ENCODE measurements at places on chromosomes 2 and 18.

DNA sequence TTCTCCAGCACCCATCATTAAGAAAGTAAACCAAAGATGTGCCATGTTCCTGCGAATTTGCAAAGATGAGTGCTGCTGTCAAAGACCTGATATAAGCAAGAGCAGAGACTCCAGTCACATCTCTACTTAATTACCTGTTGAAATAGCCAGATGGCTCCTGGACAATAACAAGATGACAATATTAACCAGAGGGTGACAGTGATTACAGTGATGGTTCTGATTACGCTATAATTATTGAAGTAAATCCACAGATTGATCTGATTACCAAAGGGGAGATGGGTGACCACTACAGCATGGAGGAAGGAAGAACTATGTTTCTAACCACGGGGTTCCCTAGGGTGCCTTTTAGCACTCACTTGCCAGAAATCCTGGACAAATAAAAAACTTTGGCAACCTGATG is 36.5 kb upstream of the AFF3 start:
- DNase-seq = no peak

GRCh38 chr18:62420151-62420512 is 95.0 kb downstream of the TNFRSF11A start:
- DNase-seq = no peak

DNA sequence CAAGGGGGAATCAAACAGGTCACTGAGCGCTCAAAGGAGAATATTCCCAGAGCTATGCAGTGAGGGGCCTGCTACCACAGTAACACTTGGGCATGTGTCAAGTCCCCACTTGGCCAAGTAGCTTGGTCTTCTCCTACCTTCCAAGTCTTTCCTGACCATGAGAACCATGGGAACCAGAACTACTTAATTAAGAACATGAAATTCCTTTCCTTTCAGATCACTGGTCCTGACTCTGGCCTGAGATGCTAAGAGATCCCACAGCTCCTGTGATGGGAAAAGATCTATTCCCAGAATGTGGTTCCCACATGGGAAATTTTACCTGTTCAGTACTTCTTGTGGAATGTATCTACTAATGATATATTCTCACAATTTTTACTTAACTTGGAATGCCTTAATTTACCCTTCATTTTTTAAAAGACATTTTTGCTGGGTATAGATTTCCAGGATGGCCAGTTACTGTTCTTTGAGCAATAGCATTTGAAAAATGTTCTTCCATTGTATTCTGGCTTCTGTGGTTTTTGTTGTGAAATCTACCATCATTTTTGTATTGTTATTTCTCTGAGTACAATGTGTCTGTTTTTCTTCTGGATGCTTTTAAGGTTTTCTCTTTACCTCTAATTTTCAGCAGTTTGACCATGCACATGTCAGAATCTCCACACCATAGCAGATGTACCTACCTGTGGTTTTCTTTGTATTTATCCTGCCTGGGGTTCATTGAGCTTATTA is 37.9 kb downstream of the KCNIP3 start:
- DNase-seq = no peak

GRCh38 chr2:70094978-70095719 is 7.9 kb downstream of the PCBP1 start:
- peak; percentile 84 for DNase-seq

- DNase-seq = no peak
Observed at GRCh38 chr2:24763843-24764242, 29.3 kb downstream of the PTRHD1 start.

- DNase-seq = peak; percentile 46
Observed at GRCh38 chr2:241637795-241638660, 535 bp downstream of the ATG4B start.

- no peak for DNase-seq
Observed at GRCh38 chr2:26578113-26578458, 63.1 kb downstream of the CIB4 start.
